ENCODE measurements at places on chromosomes 12 and 14.

DNA sequence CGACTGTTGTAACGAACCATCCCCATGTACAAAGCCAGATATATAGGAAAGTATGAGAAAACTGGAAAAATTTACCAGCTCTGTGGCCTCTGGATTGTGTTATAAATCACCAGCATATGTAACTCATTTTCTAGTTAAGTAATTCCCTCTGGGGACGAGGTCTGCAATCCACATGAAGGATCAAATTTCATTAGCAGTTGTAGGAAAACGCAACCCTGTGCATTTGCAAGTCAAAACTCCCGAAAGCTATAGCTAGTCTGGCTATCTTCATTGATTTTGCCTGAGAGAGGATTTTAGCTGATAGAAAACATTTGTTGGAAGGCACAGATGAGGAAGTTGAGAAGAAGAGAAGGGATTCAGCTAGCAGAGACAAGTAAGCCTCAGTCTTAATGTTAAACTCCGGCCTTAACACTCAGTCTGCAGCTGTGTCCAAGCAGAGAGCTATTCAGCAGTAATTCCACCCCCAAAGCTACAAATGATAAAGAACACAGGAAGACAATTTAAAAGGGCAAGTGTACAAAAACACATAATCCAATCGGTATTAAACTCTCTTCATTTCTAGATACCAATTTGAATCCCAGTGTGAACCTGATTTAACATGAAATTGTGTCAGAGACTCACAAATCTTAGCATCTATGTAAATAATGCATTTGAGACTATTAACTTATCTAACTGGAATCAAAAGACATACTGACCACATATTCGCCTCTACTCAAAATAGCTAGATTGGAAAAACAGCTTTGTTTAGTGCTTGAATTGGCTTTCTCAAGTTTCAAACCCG is 54.2 kb upstream of the CERS5 start:
- peak; percentile 96 for DNase-seq

GRCh38 chr12:103523771-103524170 is 28.0 kb upstream of the C12orf42 start:
- no peak for DNase-seq

GRCh38 chr12:73867147-73867546 is 670.5 kb upstream of the ATXN7L3B start:
- DNase-seq = no peak

- DNase-seq = peak; percentile 20
Measured at GRCh38 chr12:18158774-18159557, 69.0 kb upstream of the RERGL start.

GRCh38 chr14:38108681-38109080 is 99.0 kb upstream of the SSTR1 start:
- peak; percentile 21 for DNase-seq

- no peak for DNase-seq
Measured at GRCh38 chr14:32702562-32702961, 236.1 kb upstream of the NPAS3 start.

DNA sequence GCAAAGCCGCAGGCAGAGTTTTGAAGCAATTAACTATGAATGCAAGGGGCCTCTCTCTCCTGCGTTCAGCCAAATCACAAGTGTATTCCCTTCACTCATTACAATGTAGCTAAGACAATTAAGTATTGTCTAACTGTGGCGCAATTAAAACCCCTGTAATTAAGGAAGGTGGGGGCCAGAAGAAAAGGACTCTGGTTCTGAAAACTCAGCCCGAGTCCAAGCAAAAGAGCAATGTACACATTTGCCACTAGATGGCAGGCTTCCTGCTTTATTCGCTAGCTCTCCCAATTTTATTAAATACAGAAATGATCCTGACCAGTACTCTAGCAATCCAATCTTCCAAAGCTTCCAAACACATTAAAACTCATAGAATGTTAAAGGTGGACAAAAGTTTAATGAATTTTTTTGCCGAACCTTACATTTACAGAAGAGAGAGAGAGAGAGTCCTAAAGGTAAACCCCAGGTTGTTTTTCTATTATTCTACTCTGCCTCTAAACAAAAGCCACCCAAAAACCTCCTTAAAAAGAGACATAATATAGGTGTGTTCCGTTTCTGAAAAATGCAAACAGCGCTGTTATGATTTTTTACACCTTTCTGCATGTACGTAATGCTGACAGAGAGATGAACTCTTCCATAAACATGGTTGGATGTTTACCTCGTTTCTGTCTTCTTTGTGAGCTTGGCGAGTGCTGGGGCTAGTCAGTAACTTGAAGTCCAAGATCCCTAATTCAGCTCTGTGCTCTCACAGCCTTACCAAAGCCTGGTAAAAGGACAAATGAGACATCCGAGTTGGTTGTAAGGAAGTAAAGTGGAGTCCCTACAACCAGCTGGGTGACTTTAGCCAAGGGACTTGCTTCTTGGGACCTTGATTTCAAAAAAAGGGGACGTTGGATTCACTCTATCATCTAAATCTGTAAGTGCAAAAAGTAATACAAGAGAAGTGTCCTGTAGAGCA is 50.9 kb upstream of the VASH1 start:
- no peak for DNase-seq
